ENCODE measurements at places on chromosomes 11 and 22. TPM values are rescaled to one million over a fixed set of nuclear protein-coding genes. Genes with fewer than 3 reads are reported as not detected.

The IGLL1 gene
- polyA plus RNA-seq = not detected

The DEPDC7 gene
- 0.07 TPM for polyA plus RNA-seq

The MYRF gene
- 0.32 TPM for polyA plus RNA-seq

The GAL gene
- not detected for polyA plus RNA-seq

The POU2AF3 gene
- polyA plus RNA-seq = 0.17 TPM

The CADM1 gene
- 0.49 TPM for polyA plus RNA-seq

The TSPAN32 gene
- 0.08 TPM for polyA plus RNA-seq

The DCDC1 gene
- not detected for polyA plus RNA-seq

The DDX25 gene
- polyA plus RNA-seq = not detected

The ADAMTS8 gene
- polyA plus RNA-seq = not detected
